Stimulated activated CD4-positive, alpha-beta T cell treated with anti-CD3 and anti-CD28 coated beads, Interleukin-12 subunit alpha, Interleukin-12 subunit beta, amount 100 ng/mL, for 48 hours (primary cell): ENCODE measurements at places on chromosomes 16 and 17.

DNA sequence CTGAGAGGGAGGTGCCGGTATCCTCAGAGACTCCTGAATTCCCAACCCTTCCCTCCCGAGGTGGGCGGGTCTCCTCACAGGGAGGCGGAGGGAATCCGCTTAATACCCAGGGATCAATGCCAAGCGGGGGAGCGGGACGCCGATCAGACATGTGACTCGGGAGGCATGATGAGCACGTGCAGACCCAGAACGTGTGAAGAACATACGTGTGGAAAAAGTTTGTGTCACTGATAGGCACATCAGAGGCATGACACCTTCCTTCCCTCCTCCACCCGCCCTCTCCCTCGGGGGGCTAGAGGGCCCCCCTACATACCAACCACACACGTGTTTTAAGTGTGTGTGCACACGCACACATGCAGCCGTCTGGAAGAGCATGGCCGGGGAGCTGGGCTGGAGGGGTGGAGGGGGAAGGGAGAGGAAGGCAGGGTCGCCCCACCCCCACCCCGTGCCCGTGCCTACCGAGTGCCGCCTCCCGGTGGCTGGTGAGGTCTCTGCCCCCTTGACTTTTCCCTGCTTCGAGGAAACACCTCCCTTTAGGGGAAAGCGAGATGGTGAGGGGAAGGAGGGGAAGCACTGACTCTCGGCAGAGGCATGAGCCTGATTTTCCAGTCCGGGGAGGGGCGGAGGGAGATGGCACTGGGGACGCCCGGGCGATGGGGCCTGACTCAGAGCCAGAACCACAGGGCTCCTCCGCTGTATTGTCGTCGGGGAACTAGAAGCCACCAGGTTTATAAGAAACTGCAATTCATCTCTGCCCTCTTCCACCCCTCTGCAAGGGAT, 12.1 kb upstream of the TBX21 start:
- peak; percentile 99 for DNase-seq

- peak; percentile 17 for DNase-seq
These were observed 6.4 kb upstream of the GGT6 start for GRCh38 chr17:4566785-4567184.

DNA sequence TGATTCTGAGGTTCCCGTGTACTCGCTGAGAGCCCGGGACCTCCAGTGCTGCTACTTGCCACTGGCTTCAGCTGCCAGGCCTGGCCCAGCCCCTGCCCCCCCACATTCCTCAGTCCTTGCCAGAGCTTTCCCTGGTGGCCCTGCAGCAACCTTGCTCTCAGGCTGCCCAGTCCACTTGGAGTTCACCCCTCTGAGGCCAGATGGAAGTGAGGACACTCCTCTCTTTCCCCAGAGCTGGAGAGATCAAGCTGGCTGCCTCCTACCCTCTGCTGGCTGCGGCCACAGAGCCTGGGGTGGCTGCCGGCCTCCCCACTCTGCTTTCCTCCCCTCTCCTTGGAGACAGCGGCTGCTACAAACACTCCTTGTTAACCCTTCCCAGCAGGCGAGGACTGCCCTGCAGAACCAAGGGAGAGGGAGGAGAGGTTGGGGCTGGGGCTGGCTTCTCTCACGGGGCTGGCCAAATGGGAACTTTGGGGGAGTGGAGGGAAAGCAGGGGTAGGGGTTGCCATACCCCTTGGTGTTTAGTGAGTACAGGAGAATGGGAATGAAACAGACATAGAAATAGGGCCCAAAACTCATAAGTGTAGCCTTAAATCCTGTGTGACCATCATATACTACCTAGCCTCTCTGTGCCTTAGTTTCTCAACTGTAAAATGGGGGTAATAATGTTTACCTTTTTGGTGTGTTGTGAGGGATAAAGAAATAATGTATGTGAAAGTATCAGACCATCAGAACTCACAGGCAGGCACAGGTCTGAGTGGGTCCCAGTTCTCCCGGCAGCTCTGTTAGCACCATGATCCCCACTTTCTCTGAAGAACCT, at the start of gene GAS2L2:
Gene GAS2L2 (minus strand): TSS at position 295 of the 820 bp plus-strand sequence. CDS start 389 bp downstream, outside the sequence.
- DNase-seq, result no peak

DNA sequence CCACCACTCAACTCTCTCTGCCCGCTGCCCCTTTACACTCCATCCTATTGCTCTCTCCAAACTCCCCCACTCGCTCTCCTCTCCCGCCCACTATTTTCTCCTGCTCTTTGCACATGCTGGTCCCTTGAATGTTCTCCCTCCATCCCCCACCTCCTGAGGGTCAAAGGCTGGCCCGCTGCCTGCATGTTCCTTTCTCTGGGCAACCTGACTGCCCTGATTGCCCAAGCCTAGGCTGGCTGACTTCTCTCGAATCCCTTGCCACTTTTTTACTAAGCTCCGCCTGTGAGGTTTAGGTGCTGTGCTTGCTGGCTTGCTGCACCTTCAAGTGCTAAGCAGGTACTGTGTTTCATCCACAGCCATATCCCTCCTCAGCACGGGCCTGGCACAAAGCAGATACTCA, 2.7 kb downstream of the EMC8 start:
- DNase-seq, result no peak

- no peak for DNase-seq
These were observed 251.0 kb downstream of the CDH11 start for GRCh38 chr16:64870859-64871258.

DNA sequence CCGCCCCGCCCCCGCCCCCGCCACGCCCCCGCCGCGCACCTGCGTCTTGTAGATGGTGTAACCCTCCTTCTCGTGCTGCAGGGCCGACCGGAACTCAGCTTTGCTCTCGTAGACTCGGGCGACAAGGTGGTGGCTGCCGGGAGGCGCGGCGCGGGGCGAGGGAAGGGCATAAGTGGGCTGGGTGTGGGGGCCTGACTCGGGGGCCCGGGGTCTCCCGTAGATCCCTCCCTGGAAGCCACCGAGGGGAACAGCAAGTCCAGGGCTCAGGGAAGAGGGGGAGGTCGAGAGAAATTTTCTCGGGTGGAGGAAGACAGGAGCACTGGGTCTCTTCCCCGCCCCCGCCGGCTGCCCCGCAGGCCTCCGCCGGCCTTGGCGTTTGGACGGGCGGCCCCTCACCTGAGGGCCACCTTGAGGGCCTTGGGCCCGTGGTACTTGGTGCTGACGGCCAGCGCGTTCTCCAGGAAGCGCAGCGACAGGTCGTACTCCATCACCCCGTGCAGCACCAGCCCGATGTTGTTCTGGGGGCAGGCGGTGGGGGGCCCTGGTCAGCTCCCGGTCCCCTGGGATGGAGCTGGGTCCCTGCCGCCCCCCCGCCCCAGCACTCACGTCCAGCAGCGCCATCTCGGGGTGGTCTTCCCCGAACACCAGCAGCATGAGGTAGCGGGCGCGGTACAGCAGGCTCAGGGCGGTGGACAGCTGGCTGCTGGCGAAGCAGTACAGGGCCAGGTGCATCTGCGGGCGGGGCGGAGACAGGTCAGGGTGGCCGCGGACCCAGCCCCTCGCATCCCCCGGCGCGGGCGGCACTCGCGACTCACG, 19.4 kb downstream of the CLUH start:
- DNase-seq, result no peak

DNA sequence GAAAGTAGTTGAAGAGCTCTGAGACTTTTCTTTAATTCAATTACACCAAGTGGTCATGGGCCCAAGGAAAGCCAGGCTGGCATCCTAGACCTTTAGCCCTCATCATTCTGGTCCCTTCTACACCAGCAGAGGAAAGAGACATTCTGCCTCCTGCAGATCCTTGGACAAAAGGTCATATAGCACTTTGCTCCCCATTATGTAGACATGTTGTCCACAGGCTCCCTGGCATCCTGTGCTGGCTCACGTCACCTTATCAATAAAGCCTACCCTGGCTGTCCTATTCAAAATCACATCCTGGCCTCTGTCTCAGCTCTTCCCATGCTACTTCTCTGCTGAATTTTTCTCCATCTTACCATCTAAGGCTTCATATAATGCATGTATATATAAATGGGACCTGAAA, 61.6 kb upstream of the MAF start:
- DNase-seq, result no peak

GRCh38 chr17:75240394-75241142, 20.8 kb downstream of the GGA3 start:
- DNase-seq, result no peak

DNA sequence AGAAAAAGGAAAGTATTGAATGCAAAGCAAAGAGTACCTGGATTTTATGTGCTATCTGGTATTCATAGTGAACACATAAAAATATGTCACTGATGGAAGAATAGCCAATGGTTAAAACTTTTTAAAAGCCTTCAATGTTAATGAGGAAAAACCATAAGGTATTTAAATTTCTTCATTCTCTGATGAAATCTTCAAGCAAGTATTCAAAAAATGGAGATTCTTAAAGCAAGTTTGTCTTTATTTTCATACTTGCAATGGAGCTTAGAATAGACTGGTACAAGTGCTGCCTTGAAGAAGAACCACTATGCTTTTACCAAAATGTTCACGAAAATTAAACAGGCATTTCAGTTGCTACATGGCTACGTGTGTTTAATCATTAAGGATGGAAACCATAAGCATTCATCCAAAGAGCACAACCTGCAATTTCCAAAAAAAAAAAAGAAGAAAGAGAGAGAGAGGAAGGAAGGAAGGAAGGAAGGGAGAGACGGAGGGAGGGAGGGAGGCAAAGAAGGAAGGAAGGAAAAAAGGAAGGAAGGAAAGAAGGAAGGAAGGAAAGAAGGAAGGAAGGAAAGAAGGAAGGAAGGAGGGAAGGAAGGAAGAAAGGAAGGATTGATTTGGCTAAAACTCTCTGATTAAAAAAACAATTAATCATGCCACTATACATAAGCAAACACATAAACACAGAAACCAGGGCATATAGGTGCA, 17.6 kb downstream of the HS3ST3A1 start:
- no peak for DNase-seq

DNA sequence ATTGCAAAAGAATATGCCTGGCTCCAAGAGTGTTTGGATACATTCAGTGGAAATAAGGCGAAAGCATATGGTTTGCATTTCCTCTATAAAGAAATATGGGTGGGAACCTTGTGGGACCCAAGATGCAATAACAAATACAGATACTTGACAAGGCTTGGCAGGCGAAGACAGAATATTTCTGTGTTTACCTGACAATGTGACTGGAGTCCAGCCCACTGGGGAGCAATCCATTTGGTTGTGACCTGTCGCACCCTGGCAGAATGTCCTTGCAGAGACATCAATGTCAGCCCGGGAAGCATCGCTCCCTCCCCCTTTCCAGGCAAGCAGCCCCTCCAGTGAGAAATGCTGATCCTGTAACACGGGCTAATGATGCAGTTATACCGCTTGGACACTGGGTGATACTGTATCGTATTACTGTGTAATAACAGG, 296.6 kb downstream of the MAF start:
- DNase-seq, result no peak

DNA sequence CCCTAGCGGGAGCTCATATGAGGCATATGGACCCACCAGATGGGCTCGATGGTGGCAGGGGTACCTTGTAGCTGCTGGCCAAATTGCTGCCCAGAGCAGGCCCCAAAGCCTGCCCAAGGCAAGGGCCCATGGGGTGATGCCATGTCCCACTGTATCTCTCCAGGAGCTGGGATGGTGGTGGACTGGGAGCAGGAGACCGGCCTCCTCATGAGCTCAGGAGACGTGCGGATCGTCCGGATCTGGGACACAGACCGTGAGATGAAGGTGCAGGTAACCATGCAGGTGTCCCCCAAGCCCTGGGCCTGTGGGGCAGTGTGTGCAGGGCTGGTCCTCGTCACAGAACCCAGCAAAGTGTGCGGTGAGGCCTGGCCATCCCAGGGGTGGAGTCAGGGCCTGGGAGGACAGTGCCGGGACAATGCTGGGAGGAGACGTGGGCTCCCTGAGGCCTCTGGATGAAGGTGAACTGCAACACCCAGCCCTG, 34.1 kb upstream of the CHMP6 start:
- DNase-seq, result no peak

- no peak for DNase-seq
These were observed 10.3 kb upstream of the TVP23A start for GRCh38 chr16:10828851-10829366.

DNA sequence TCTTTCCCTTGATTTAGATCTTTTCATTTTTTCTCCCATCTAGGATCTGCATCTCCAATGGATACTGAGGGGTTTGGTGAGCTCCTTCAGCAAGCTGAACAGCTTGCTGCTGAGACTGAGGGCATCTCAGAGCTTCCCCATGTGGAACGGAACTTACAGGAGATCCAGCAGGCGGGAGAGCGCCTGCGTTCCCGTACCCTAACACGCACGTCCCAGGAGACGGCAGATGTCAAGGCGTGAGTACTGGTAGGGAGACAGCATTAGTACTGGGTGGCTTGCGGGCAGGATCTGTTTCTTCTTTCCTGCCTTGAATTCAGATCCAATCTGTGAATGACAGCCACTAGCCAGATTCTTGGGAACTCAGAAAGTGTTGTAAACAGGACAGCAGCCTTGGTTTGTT, 18.3 kb downstream of the NUP93 start:
- no peak for DNase-seq

- no peak for DNase-seq
These were observed 7.6 kb downstream of the TBX2 start for GRCh38 chr17:61406971-61407911.

GRCh38 chr16:89658221-89658879, 714 bp downstream of the SPATA33 start:
- DNase-seq, result no peak

DNA sequence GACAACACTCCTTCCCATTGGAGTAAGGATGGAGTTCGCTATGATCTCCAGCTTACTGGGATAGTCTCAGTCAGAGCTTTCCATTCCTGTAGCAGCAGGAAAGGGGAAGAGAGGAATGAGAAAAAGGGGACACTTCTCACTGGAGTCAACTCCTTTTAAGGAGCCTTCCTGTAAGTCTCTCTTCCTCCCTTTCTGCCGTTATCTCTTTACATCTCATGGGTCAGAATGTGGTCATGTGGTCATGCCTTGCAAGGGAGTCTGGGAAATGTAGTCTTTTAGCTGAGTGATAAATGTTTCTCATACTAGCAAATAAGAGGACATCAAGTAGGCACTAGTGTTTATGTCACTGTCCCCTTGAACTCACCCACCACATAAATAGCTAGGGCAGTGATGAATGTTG, 227.3 kb downstream of the HAPSTR1 start:
- DNase-seq, result no peak

- DNase-seq, result no peak
These were observed 122.5 kb downstream of the KCNJ18 start for GRCh38 chr17:21814776-21815175.

- no peak for DNase-seq
These were observed 15.1 kb upstream of the GUCY2D start for GRCh38 chr17:7987112-7987893.

- peak; percentile 13 for DNase-seq
These were observed 7.7 kb downstream of the NUBP1 start for GRCh38 chr16:10751291-10751697.

- DNase-seq, result no peak
These were observed 57.9 kb downstream of the RTN4RL1 start for GRCh38 chr17:1967213-1967612.
